ENCODE measurements at places on chromosomes 11 and 22. TPM values are rescaled to one million over a fixed set of nuclear protein-coding genes. Genes with fewer than 3 reads are reported as not detected.

TMEM132A gene
- 6.7 TPM for total RNA-seq

ACER3 gene
- total RNA-seq, result 46.5 TPM

RGL4 gene
- 1.5 TPM for total RNA-seq

SUSD2 gene
- 5.9 TPM for total RNA-seq

POU2AF2 gene
- not detected for total RNA-seq

TCIRG1 gene
- 112 TPM for total RNA-seq

EEF1G gene
- 865 TPM for total RNA-seq

PGA5 gene
- total RNA-seq, result 2.6 TPM

OR52N2 gene
- total RNA-seq, result not detected

HTATIP2 gene
- 38.9 TPM for total RNA-seq

GAS2L1 gene
- total RNA-seq, result 36.2 TPM

TRPM5 gene
- not detected for total RNA-seq

TOMM22 gene
- total RNA-seq, result 71.1 TPM

MFRP gene
- not detected for total RNA-seq

SCO2 gene
- total RNA-seq, result 9.6 TPM

CDC45 gene
- total RNA-seq, result not detected

FAM181B gene
- 0.19 TPM for total RNA-seq

MMP12 gene
- 0.29 TPM for total RNA-seq

COMMD9 gene
- total RNA-seq, result 77.8 TPM

CHRDL2 gene
- 0.67 TPM for total RNA-seq

SH3BP1 gene
- 15.0 TPM for total RNA-seq

SLC22A12 gene
- 0.29 TPM for total RNA-seq

CDON gene
- 12.0 TPM for total RNA-seq

TRIM22 gene
- total RNA-seq, result 58.5 TPM

PNPLA3 gene
- total RNA-seq, result 0.93 TPM

ZNF70 gene
- 7.8 TPM for total RNA-seq

C11orf65 gene
- 0.32 TPM for total RNA-seq

ARHGAP42 gene
- 20.7 TPM for total RNA-seq

C11orf86 gene
- 0.64 TPM for total RNA-seq

BTG4 gene
- total RNA-seq, result not detected

MRGPRF gene
- total RNA-seq, result 29.8 TPM

TRMU gene
- total RNA-seq, result 30.7 TPM

TXNRD2 gene
- 20.2 TPM for total RNA-seq

FOLH1 gene
- total RNA-seq, result 0.90 TPM

MYH9 gene
- total RNA-seq, result 673 TPM

HEPHL1 gene
- not detected for total RNA-seq

HEPN1 gene
- not detected for total RNA-seq

ESAM gene
- 84.0 TPM for total RNA-seq

SMCO4 gene
- 17.3 TPM for total RNA-seq

POTEH gene
- total RNA-seq, result not detected

ARVCF gene
- total RNA-seq, result 5.3 TPM

TST gene
- total RNA-seq, result 58.5 TPM

SMIM35 gene
- total RNA-seq, result not detected

LRRN4CL gene
- 88.9 TPM for total RNA-seq

MEI1 gene
- total RNA-seq, result 2.2 TPM

APOBEC3A gene
- total RNA-seq, result 17.5 TPM

MRGPRX4 gene
- not detected for total RNA-seq

Data from mesenteric fat pad (tissue), 1 donor.